ENCODE measurements at places on chromosomes 11 and 22.

- DNase-seq, result no peak
These were observed 5.1 kb upstream of the OR52R1 start for GRCh38 chr11:4809246-4809645.

GRCh38 chr11:115920841-115921480 lies 416.7 kb upstream of the CADM1 start:
- DNase-seq, result no peak

GRCh38 chr11:123707606-123708205 lies 33.8 kb downstream of the ZNF202 start:
- DNase-seq, result peak; percentile 74

GRCh38 chr22:36435516-36436415 lies 45.7 kb downstream of the TXN2 start:
- DNase-seq, result no peak

GRCh38 chr11:23997356-23997755 lies 499.5 kb upstream of the LUZP2 start:
- no peak for DNase-seq

DNA sequence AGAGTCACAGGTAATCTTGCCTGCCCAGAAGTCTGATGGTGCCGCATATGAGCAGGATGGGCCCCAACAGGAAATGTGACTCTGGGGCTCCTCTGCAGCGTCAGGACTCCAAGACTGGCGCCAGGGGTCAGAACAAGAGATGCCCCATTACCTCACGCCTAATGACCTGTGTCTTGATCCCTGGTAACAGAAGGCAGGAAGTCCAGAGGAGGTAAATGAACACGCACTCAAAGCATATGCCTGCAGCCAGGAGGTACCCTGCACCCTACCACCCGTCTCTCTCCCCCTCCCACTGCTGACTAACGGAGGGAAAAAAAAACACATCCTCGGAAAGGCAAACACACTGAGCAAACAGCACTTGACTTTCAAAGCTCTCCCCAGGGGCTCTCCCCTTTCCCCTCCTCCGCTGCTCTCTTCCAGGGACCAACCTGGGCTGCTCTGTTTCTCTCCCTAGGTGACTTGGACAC lies 37.3 kb downstream of the ABCC8 start:
- no peak for DNase-seq

GRCh38 chr11:57480409-57481137 lies 20.2 kb downstream of the RTN4RL2 start:
- peak; percentile 56 for DNase-seq

DNA sequence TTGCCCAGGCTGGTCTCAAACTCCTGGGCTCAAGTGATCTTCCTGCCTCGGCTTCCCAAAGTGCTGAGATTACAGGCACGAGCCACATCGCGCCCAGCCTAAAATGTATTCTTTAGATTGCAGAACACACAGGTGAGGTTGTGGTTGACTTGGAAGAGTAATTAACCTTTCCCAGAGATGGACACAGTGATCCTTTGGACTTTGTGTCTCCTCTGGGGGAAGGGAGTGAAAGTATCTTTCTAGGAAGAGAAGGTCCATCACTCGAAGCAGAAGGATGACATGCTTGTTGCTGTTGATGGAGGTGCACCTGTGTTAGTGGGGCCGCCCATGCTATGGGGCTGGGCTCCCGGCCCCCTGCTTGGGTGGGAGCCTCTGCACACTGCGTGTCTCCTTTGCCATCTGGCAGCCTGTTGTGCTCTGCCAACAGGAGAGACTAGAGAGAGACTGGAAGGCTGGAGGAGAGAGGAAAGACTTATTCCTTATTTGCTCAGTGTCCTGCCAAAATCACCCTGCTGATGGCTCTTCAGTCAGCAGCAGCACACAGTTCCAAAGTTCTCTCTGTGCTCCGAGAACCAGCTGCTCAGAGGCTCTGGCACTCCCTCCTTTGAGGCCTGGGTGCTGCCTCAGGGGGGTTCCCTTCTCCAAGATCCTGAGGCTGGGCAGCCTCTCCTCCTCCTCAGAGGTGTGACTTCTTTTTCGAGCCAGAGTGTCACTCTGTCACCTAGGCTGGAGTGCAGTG lies 33.1 kb upstream of the CYB5R3 start:
- no peak for DNase-seq

GRCh38 chr11:112226831-112227401 lies 688 bp downstream of the PTS start:
- peak; percentile 63 for DNase-seq

- no peak for DNase-seq
These were observed 18.4 kb upstream of the RPS3 start for GRCh38 chr11:75380716-75381420.

DNA sequence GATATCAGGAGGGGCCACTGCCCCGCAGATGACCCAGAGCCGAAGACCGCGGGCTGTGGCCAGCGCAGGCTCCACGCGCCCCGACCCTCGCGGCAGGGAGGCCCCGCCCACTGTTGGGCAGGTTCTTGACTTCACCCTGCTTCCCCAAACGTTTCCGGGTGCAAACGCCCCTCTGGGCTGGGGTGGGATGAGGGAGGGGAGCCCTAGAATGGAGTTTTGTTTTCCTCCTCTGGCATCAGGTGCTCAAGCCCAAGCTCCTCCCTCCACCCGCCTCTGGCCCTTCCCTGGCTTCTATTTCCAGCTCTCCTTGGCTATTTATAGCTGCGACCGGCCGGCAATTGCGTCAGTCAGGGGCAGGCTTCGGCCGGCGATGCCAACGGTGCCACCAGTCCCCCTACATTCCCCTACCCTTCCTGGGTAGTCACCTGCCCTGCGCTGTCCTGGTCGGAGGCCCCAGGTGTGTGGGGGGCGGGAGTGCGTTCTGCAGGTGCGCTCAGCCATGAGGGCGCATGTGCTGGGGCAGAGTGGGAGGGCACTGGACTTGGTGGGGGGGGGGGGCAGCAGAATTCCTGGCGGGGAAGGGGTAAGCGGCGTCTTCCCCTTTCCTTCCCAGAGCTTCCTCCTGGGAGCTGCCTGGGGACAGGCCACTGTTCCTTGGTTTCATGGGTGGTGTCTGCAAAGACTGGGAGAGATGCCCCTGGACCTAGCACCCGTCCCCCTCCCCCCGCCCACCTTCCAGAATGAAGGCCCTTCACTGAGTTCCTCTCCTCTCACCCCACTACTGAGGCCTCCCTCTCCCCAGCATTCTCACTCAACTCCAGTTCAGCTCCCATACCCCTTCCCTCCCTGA lies 23.6 kb downstream of the DUSP8 start:
- DNase-seq, result peak; percentile 47

GRCh38 chr11:129427376-129427775 lies 51.7 kb downstream of the BARX2 start:
- DNase-seq, result no peak

GRCh38 chr11:70068345-70068744 lies 9.8 kb upstream of the ANO1 start:
- no peak for DNase-seq

DNA sequence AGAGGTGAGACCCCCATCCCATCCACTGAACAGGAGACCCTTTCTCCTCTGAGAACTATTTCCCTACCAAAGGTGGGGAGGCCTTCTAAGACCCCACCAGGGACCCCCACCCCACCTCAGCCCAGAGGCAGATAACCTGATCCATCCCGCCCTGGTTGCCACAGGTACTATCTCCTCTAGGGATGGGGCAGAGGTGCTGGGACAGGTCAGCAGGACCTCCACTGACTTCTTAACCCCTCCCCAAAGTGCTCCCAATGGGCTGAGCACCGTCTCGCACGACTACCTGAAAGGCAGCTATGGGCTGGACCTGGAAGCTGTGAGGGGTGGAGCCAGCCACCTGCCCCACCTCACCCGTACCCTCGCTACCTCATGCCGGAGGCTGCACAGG lies 4.3 kb downstream of the INPPL1 start:
- DNase-seq, result no peak

- DNase-seq, result no peak
These were observed at the start of gene RASD2 for GRCh38 chr22:35540595-35541253. RASD2 (plus strand) TSS chr22:35540831; CDS start chr22:35546810, 5,979 bp downstream.

- DNase-seq, result peak; percentile 40
These were observed 34.6 kb upstream of the BID start for GRCh38 chr22:17808693-17809403.

DNA sequence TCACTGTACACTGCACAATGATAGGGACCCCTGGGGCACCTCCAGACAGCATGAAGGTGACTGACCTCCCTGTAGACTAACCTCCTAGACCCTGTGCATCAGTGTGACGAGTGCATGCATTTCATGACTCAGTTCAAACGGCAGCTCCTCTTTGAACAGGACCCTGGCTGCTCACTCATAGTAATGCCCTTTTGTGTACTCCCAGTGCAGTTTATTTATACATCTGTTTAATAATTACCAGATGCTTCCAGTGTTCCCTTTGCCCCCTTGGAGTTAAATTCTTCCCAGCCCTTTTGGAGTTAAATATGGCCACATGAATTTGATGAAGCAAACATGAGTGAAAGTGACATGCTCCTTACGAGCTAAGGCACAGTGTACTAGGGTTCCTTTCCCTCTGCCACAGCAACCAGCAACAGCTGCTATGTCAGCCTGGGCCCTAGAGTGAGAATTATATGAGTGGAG lies 72.4 kb downstream of the PANX1 start:
- DNase-seq, result peak; percentile 54

DNA sequence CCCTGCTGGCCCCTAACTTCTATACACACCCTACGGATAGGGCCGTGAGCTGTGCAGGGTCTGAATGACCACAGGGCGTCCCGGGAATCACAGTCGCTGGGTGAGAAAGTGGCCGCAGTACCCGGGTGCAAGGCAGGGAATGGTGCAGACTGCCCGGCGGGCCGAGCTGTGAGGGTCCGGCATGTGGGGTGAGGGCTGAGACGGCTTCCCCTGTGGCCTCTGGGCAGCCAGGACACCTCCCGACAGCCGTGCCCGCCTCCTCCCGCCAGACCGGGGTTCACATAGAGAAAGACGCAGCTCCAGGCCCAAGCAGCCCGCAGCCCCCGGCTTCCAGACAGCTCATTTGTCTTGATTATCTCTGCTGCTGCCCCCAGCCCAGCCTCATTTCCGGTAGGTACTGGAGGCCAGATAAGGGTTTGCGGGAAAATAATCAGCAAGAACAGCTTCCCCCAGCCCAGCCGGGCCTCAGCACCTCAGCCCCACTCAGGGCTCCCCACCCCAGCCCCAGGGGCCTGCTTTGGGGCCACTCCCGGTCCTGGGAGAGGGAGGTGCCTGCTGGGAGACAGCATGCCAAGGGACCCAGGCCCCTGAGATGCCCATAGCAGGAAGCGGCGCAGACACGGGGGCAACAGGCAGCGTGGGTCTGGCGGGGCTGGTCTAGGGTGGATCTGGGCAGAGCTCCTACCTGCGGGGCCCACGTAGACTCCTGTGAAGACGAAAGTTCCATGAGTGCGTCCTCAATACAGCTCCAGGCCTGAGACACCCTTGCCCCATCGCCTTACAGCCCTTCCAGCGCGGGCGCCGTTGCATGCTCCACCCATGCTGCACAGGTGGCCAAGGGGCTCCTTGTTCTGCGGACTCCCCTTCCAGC lies 123.1 kb downstream of the BRD1 start:
- no peak for DNase-seq

- DNase-seq, result peak; percentile 6
These were observed 5.3 kb downstream of the OR51F2 start for GRCh38 chr11:4826425-4826824.

DNA sequence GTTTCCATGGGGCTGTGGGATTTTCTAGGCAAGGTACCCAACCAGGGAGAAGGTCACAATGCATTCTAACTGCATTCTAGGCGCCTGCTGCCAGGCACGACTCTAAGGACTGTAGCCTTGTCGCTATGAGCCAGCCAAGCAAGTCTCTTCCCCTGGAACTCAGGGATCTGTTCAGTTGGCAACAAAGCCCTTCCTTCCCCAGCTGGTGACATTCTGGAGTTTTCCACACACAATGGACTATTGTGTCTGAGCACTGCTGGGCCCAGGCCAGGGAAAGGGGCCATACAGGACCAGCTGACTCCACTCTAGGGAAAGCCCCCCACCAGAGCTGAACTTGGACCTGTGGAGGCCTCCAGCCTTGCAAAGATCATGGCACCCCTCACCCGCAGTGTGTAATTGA lies 116.8 kb downstream of the RRAS2 start:
- DNase-seq, result no peak

DNA sequence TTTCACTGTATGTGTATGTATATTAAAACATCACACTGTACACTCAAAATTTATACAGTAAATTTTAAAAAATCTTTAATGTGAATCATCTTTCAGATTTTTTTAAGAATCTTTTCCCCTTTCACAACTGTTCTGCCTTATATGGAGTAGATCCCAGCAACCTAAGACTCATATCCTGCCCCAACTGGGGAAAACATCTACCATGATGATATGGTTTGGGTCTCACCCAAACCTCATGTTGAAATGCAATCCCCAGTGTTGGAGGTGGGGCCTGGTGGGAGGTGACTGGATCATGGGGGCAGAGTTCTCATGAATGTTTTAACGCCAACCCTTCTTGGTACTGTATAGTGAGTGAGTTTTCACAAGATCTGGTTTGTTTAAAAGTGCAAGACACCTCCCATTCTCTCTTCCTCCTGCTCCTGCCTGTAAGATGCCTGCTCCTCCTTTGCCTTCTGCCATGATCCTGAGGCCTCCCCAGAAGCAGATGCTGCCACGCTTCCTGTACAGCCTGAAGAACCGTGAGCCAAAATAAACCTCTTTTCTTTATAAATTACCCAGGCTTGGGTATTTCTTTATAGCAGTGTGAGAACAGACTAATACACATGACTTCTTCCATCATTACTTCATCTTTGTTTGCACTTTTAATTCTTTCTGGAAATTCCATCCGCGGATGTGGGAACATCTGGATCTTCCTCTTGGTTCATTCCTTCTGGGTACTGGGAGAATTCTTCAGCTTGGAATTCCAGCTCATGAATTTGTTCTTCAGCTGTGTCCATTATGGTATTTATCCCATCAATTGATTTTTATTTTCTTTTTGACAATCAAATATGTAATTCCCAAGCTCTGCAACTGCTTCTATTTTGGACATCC lies 36.9 kb downstream of the LINC01488 start:
- DNase-seq, result peak; percentile 94

DNA sequence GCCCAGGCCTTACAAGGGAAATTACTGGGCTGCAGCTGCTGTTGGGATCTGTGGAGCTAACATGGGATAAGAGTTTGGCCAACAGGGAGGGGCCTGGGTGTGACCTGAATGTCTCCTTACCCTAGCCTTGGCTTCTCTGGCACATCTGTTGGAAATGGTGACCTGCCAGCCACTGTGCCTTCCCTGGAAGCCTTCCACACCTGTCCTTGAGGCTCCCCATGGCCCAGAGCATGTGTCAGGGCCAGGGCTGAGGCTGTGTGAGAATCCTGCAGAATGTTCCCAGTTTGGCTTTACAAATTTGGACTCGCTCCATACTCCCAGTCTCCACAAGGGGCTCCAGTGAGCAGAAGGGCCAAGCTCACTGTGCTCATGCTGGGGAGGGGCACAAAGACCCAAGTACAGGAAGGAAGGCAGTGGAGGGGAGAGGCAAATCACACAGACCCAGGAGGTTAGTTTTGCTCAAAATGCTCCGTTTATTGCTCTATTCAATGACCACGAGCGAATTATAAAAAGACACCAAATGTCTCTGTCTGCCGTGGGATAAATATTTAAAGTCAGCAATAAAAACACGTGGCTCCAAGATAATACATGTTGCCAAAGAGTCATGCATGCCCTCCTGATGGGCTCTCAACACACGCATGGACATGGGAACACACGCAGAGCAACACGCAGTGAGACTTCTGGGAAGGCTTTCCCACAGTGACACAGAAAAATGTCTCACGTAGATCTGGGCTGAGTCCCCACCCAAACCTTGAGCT lies 1.7 kb upstream of the IGSF22 start:
- no peak for DNase-seq

Data from iris pigment epithelial cell (primary cell).